ENCODE measurements at places on chromosomes 12 and 14.

DNA sequence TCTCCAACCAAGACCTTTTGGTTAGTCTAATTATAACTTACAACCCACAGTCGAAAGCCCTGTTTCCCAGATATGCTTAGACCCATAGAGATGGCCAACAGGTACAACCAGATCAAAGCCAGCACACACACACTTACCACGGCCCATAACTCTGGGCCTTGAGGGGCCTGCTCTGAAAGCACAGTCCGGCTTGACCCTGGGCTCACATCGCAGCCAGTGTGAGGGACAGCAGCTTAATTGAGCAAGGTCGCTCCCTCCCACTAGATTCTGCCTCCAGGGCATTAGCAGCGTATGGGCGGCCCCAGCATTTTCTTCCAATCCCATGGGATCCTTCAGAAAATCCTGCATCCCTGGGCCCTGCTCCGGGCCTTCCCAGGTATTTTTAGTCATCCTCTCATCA, 157.4 kb upstream of the FKBP4 start:
- no peak for DNase-seq

DNA sequence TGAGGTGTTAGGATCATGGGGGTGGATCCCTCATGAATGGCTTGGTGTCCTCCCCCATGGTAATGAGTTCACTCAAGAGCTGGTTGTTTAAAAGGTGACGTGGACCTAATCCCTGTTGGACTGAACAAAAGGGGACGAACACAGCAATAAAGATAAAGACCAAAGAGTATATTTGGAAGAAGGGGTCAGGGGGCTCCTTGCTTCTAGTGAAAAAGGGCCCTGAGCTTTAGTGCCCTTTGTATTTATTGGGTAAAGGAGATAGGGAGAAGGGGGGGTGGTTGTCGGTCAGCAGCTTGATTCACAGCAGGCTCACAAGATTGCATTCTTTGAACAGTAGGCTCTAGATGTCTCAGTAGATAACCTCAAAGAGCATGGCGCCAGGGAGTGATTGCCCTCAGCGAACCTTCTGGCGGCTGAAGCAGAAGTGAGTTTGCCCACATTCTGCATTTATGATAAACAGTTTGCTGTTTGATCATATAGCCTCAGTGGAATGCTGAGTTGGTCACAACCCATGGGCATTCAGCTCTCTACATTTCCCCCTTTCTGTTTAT, 25.9 kb upstream of the MAPKAPK5 start:
- DNase-seq = no peak

DNA sequence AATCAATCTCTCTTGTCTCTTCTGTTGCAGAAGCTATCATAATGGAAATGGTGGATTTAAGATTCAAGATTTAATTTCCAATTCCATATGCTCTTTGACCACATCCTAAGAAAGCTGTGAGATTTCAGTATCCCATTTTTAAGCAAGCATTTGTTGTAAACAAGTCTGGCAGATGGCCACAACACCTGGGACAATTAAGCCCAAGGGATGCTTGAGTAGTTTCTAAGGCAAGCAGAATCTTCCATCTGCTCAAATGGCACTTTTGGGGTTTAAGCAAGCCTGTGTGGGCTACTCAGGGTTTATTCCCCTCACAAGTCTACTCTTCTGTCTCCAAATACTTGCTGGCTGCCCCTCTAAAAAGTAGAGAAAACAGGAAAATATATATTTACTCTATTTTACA, 304.7 kb upstream of the SYT1 start:
- no peak for DNase-seq

GRCh38 chr12:26691234-26691970, 141.6 kb downstream of the ITPR2 start:
- DNase-seq = no peak

DNA sequence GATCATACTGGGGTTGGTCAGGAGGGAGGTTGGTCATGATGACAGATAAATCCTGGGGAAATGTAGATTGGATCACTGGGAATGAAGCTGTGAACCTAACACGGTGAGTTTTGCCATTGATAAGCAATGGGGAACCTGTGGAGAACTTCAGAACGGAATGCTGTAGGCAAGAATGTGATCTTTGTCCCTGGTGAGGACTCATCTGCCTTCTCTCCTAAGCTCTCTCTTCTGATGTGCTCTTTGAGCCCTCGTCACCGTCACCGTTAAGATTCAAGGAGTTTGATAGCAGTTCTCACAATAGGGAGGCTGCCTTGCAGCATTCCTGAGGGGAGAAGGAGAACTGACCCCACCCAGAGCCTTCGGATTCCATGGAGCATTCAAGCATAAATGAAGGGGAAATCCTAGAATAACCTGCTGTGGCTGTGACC, 217.6 kb downstream of the ANO6 start:
- no peak for DNase-seq

- no peak for DNase-seq
These were observed 28.5 kb downstream of the PAWR start for GRCh38 chr12:79662046-79662811.

Measured in forelimb muscle (tissue), 1 donor.